ENCODE measurements at places on chromosomes 6 and 20.

- no peak for DNase-seq
Observed at GRCh38 chr6:26570027-26570809, 26.5 kb upstream of the ABT1 start.

GRCh38 chr6:63565727-63566596, 6.3 kb upstream of the LOC128125822 start:
- no peak for DNase-seq

DNA sequence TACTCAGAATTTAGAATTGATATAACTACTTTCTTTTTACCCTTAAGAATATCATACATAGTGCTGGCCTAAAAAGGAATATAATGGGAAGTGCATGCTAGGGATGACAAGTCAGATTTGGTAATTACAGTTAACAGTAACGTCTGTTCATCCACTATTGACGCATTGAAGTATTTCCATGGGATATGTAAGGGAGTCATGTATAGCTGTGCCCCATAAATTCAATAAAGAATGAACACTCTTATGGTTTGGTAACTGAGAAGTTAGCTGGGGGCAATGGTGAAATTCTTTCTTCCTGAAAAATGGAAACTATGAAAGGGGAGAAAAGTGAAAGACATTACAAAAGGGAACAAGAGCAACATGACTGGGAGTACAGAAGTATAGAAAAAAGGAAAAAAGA, 2.6 kb upstream of the COL19A1 start:
- DNase-seq: no peak

DNA sequence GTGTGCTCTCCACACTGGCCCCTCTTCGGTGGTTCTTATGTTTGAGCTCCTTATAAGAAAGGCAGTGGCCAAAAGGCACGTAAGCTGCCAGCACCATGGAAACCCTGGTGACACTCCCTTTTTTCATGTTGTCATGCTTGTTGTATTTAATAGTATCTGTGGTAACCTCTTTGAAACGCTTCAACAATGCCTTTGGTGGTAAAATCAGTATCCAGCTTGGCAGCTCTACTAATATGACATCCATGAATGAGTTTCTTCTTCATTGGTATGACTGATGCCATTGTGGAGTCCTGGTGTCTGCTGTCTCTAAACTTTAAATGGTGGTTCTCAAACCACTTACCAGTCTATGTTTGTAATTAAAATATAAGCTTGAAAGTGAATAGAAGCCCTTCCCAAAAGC, 10.7 kb upstream of the MYLK2 start:
- no peak for DNase-seq

DNA sequence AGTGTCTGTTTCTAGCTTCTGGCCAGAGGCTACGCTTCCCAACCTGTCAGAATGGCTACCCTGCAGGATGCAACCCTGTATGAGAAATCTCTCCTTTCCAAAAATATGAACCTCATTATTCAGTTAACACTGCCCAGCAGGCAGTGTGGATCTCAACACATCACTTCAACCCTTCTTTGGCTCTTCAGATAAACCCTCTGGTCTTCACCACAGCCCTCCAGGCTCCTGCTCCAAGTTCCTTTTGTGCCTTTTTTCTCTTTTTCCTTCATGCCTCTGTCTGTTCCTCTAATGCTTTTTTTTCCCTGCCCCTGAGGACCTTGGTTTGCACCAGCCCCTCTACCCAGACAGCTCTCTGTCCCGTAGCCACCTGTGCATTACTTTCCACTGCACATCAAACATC, 207.4 kb downstream of the MYLK4 start:
- no peak for DNase-seq

DNA sequence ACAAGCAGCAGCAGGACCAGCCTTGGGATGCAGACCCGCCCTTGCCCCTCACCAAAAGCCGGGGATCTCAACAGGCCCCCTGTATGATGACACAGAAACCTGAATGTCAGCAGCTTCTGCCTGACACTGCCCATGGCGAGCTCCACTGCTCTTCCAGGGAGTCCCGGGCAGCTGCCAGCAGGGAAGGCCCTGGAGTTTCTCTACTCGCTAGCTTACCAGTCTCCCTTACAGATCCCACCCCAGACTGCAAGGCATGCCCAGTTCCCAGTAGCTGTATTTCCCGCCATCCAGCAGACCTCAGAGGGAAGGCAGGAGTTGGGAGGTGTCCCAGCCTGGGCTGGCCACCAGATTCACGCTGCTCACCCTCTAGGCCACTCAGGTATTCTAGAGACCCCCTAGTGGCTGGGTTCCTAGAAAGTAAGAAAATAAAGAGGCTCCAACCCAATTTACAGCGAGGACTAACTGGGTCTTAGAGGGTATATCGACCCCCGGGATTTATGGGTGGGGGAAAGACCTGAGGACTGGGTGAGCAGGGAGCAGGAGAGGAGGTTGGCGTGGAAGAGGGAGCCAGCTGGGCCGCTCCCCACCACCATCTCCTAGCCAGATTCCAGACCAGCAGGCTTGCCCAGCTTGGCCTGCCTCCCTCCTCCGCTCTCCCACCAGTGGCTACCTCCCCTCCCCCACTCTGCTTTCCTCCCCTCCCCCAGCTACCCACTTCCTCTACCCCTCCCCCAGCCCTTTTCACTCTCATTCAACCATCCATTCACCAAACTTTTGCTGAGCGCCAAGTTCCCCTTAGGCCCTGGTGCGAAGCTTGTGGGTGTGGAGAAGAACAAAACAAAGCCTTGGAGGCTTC, 9.7 kb upstream of the HMGA1 start:
- DNase-seq: no peak

DNA sequence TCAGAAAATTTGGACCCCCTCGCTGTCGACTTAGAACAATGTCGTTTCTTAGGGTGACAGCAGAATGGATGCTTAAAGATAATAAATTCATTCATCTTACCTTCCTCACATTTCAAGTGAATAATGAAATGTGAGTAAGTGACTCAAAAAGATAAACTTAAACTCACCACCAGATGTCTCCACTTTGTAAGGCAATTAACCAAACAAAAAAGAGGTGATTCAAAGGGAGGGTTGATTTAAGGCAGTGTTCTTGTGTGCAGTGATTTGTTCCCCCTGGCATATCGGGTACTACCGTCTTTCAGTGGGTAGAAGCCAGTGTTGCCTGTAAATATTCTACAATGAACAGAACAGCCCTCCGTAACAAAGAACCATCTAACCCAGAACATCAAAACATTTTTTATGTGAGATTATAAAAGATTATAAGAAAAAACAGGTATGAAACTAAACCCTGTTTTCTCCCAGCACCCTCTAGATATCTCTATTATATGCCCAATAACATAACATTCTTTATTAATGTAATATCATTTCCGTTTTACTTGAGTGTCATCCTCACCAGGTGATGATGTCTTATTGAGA, 589.7 kb downstream of the CBLN4 start:
- no peak for DNase-seq

DNA sequence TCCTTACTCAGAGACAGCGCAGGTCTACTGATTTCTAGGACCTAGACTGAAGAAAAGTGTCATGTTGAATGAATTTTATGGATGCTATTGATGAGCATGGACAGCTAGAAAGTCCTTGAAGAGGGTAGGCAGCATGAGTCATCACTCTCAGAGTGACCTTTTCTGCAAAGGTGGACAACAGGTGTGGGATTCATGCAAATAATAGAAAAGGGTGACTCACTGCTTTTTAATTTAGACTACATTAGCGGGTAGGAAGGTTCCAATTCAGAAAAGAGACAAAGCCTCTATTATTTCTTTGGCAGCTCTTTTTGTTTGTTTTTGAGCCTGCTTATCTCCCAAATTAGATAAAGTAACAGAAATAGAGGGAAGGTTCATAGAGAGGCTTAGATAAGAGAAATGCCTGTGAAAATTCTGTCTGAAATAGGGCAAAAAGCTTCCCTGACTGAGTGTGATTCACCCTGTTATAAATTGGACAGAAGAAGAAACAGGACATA, 191.4 kb downstream of the TENT5A start:
- no peak for DNase-seq

GRCh38 chr6:40891686-40892085, 147.3 kb downstream of the UNC5CL start:
- DNase-seq: no peak

GRCh38 chr6:108074057-108074358, 533 bp downstream of the OSTM1 start:
- DNase-seq: no peak

DNA sequence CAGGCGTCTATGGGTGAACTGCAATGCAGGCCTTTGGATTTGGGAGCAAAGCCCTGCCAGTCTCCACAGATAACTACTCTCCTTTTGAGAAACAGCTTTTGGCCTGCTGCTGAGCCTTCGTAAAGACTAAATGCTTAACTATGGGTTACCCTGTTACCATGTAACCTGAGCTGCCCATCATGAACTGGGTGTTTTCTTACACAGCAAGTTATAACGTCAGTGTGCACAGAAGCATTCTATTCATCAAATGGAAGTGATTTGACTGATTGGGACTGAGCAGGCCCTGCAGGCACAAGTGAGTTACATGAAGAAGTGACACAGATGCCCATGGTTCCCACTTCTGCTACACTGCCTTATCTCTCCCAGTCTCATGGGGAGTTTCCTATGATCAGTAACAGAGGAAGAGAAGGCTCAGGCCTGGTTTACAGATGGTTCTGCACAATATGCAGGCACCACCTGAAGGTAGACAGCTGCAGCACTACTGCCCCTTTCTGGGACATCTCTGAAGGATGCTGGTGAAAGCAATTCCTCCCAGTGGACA, 319.1 kb downstream of the CD83 start:
- no peak for DNase-seq

- no peak for DNase-seq
Observed at GRCh38 chr6:44730771-44731391, 343.4 kb downstream of the CDC5L start.

- DNase-seq: no peak
Observed at GRCh38 chr20:57678340-57678739, 31.5 kb downstream of the PMEPA1 start.

DNA sequence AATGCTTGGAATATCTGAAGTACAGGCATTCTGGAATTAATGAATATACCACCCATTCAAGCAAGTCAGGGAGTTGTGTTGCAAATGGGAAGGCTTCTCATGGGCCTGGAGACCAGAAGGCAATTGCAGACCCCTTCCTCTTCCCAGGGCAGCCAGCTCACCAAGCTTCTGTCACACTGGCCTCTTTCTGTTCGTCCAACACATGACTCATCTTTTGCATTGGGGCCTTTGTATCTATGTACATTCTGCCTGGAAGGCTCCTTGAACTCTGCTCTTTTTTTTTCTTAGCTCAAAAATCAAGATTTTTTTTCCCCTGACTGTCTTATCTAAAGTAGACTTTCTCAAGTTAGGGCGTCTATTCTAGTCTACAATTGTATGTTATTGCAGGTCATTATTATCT, 132.9 kb upstream of the MYLIP start:
- DNase-seq: no peak

GRCh38 chr6:46948699-46949098, 27.0 kb upstream of the ADGRF5 start:
- no peak for DNase-seq

DNA sequence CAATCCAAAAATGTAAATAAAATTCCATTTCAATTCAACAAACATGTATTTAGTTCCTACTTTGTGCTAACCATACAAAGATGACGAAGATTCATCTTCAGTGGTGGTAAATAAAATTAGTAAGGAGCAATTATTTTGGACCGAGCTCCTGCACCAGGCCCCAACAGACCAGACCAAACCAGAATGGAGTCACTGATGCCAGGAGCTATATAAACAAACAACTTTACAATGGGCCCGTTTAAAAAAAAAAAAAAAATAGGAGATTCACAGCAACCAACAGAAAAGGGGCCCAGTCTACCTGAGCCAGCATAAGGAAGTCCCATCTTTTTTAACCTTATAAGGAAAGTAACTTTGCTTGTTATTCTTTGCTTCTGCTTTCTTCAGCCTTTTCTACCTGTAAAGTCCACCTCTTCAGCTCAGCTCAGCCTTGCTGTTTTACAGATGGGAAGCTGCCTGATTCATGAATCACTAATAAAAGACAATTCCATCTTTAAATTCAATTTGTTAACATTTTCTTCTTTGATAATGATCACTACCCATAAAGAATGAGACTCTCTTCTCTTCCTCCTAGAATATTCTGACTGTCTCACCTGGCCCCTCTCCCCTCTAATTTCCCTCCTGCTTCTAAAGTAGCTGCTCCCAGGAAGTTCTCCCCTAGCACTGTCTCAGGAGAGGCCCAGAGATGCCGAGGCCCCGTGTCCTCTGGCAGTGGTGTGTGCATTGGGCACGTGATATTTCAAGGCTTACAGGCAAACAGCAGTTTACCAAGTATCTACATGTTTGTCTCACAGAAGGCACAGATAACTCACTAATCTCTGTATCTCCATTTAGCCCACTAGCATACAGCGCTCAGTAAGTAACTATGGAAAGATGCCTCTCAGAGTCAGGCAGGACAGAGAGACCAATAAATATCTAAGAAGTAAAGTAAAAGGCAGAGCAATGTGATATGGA, 8.4 kb downstream of the MBOAT1 start:
- no peak for DNase-seq

- no peak for DNase-seq
Observed at GRCh38 chr6:94175465-94175864, 756.1 kb upstream of the EPHA7 start.

- no peak for DNase-seq
Observed at GRCh38 chr20:8464368-8464767, 332.3 kb downstream of the PLCB1 start.

- no peak for DNase-seq
Observed at GRCh38 chr20:22794200-22794599, 209.8 kb upstream of the FOXA2 start.

- DNase-seq: no peak
Observed at GRCh38 chr6:109322825-109323224, 59.4 kb downstream of the CD164 start.

- DNase-seq: peak; percentile 53
Observed at GRCh38 chr6:138115877-138116660, 8.8 kb upstream of the PERP start.

GRCh38 chr6:109261811-109262210, 120.5 kb downstream of the CD164 start:
- DNase-seq: no peak

DNA sequence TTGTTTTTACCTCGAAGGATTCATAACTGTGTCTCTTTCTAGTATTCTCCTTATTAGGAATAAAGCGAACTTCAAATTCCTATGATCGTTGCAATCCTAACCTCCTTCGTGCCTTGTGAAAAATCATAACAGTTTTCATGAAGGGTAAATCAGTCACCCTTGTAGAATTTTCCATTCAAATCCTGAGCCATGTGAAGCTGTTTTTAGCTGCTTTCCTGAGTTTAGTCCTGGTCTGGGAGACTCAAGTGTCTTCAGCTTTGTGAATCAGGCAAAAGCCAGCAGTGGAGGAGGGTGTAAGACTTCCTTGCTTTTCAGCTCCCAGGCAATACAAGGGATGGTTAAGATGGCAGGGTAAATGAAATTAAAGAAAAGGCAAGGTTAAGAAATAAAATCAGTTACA, 24.3 kb downstream of the GCNT2 start:
- no peak for DNase-seq

GRCh38 chr20:8545212-8545611, 413.1 kb downstream of the PLCB1 start:
- no peak for DNase-seq

- DNase-seq: no peak
Observed at GRCh38 chr20:44908987-44909871, 631 bp upstream of the PABPC1L start.

Data from activated CD4-positive, alpha-beta memory T cell treated with anti-CD3 and anti-CD28 coated beads, Interleukin-2, amount 10 ng/mL, durations not matched to agents 7 days and 5 days (primary cell).